ENCODE measurements at places on chromosomes 12 and 14.
A peak's percentile ranks its signal among the peaks of the same experiment; 100 is the strongest.

GRCh38 chr14:93299416-93299815 is 33.4 kb downstream of the BTBD7 start:
- DNase-seq: no peak

- DNase-seq: no peak
Measured at GRCh38 chr14:70770490-70770889, 38.8 kb downstream of the MAP3K9 start.

DNA sequence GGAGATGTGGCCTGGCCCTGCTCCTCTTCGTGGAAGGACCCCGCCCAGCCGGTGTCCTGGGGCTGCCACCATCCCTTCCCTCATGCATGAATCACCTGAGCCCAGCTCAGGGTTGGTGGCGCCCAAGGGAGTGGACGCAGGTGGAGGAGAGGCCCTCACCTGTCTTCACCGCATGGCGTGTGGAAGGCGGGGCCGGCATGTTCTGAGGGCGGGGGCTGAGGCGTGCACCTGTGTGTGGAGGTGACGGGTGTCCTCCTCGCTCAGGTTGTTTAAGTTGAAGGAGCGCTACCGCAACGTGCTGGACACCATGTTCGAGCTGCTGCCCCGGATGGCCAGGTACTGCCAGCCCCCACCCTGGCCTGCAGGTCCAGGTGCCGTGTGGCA is 47.0 kb downstream of the SLC8B1 start:
- no peak for DNase-seq

GRCh38 chr12:132056951-132057350 is 87.2 kb downstream of the DDX51 start:
- no peak for DNase-seq

- DNase-seq: no peak
Measured at GRCh38 chr12:1533602-1534304, 60.6 kb downstream of the FBXL14 start.

- no peak for DNase-seq
Measured at GRCh38 chr12:118541934-118542333, 165.6 kb downstream of the SUDS3 start.

DNA sequence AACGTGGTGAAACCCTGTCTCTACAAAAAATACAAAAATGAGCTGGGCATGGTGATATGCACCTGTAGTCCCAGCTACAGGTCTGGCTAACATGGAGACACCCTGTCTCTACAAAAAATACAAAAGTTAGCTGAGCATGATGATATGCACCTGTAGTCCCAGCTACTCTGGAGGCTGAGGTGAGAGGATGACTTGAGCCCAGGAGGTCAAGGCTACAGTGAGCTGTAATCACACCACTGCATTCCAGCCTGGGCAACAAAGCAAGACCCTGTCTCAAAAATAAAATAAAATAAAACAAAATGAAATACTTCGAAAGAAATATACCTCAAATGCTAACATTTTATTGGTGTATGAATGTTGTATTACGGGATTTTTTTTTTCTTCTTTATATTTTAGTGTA is 107.6 kb upstream of the EGLN3 start:
- no peak for DNase-seq

DNA sequence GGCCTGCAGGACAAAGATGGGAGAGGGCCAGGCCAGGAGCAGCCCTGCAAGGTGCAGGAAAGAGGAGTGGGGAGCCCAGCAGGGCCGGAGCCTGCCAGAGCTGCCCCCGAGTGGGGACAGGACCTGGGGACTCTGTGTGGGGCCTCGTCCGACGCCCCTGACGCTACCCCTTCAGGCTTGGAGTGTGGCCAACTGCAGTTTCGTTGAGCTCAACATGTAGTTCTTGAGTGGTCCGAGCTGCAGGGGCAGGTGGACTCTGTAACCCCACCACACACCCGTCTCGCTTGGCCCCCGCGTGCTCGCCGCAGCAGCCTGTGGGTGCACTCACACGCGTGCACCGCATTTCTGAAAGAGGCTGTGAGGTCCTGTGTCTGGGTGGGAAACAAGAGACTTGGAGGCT is 2.0 kb downstream of the ASPG start:
- no peak for DNase-seq

- no peak for DNase-seq
Measured at GRCh38 chr14:105919458-105920150, 393.2 kb downstream of the TMEM121 start.

- DNase-seq: no peak
Measured at GRCh38 chr12:110765111-110765510, 22.4 kb upstream of the PPP1CC start.

DNA sequence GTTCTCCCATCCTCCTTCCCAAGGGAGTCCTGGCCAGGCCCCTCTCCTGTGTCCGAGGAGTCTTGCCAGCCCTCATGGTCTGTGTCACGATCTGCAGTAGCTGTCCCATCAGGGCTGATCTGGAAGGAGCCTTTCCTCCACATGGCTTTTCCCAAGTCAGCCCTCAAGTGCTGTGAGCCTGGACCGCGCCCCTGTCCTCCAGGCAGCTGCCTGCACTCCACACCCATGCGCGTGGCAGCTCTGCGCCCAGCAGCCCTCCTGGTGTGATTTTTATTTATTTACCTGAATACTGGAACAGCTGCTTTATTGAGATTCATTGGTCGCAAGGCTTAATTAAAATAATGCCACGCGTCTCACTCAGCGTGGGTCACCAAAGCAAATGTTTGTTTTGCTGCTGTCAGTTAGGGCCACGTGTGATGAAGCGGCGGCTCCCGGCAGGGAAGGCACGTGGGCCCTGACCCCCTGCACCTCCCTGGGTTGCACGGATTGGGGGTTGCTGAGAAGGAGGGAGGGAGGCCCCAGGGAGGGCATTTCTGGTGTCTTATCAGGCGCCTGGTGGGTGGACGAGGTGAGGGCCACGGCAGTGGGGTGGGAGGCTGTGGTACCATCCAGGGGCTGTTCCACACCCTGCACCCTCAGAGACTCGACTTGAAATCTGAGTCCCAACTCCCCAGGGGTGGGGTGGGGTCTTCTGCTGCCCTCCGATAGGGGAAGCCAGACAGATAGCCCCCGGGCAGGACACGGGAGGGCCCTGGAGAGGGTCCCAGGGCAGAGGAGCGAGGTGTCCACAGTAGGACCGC is 206.3 kb upstream of the C14orf180 start:
- DNase-seq: no peak

DNA sequence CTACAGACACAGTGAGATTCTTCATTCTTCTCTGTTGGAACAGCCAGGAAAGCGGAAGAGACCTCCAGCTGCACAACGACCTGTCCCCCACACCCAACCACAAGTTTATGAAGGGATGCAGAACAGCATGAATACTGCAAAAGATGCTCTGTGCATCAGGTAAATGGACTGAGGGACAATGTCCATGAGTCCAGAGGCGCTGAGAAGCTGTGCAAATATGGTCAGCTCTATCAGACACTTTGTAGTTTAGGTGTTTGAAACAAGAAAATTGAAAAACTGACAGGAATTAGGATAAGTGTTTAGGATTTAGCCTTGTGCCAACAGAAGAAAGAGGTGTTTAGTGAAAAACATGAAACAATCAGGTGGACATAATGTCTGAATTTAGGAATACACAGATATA is 33.1 kb upstream of the PZP start:
- DNase-seq: no peak

- no peak for DNase-seq
Measured at GRCh38 chr14:61120576-61120975, 139.5 kb downstream of the SLC38A6 start.

DNA sequence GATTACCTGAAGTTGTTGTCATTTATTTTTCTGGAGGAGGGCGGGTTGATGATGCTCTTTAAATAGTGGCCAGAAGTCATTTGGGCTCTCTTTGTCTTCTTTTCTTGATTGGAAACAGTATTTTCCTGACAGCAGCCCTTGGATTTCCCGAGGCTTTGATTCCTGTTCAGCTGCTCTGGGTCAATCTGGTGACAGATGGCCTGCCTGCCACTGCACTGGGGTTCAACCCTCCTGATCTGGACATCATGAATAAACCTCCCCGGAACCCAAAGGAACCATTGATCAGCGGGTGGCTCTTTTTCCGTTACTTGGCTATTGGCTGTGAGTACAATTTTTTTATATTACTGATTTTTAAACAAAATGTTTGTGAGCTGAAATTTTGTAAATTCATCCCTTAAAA is 60.4 kb downstream of the ANAPC7 start:
- DNase-seq: no peak

GRCh38 chr14:25484906-25485305 is 435.0 kb upstream of the STXBP6 start:
- no peak for DNase-seq

DNA sequence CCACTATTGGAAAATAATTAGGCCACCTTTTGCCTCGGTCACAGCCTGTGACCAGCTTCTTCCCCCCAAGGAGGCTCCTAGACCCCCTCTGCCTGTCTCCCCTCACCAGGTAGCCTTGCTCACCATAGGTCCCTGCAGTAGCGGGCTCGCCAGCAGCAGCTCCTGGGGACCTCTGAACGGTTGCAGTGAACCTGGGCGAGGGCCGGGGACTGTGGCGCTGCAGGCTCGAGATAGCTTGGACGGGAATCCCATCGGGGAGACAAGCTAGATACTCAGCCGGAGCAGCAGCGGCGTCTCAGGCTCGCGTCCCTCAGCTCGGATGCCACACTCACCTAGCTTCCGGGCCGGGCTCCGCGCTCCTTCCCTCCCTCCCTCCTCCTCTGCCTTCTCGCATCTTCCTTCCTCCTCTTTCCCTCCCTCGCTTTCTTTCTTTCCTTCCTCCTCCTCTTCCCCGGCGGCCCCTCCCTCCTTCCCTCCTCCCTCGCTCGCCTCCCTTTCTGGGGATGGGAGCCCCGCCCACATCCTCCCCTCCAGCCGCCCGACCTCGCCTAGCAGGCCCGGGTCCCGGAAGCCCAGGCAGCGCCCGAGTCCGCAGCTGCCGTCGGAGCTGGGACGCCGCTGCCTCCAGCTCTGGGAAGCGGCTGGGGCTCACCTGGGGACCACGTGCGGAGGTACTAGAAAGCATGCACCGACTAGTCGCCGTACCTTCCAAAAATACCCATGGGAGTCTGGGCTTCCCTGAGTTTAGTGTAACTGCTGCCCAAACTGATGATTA is at the start of gene BMP4:
Gene BMP4, minus strand, starts transcription at position 399 of the 775 bp plus-strand sequence. CDS start 4,603 bp downstream, outside the sequence.
- DNase-seq: no peak

GRCh38 chr12:13340149-13340548 is 143.6 kb downstream of the EMP1 start:
- no peak for DNase-seq

GRCh38 chr12:6752167-6752920 is 597 bp downstream of the MLF2 start:
- no peak for DNase-seq

GRCh38 chr14:102590667-102591099 is 1.8 kb upstream of the RCOR1 start:
- DNase-seq: no peak

GRCh38 chr12:71840231-71840847 is 780 bp downstream of the TBC1D15 start:
- DNase-seq: peak; percentile 22

DNA sequence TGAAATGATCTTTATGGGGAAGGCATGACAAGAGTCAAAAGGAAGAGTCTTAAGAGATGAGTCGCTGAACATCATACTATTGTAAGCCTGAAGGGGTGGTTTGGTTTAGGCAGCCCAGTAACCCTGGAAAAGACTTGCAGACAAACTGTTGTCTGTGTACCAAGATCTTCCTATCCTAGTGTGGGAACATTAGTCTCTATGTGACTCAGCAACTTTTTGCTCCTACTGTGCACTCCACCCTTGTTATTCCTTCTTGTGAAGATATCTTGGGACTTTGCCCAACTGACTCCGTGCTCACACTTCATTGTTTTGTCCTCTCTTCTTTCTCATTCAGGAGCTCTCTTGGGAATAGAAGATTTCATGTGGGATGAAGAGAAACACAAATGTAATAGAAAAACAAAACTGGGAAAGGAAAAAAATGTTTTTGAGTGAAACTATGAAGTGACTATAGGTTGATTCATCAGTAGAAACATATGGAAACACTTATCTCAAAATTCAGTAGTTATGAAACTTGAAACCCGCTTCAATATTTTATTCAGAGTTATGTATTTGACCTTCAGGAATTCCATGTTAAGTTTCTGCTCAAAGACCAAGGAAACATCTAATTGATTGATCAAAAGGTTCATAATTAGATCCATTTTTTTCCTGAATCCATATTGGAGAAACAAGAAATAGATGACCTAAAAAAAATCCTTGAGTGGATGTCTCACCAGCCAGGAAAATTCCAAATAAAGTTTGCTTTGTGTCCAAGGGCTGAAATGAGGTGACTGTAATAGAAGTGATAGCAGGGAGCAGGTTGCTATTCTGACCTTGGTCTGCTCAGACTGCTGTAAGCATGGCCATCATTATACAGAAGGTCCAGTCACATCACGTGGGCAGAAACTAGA is 67.2 kb downstream of the BTG1 start:
- DNase-seq: no peak

DNA sequence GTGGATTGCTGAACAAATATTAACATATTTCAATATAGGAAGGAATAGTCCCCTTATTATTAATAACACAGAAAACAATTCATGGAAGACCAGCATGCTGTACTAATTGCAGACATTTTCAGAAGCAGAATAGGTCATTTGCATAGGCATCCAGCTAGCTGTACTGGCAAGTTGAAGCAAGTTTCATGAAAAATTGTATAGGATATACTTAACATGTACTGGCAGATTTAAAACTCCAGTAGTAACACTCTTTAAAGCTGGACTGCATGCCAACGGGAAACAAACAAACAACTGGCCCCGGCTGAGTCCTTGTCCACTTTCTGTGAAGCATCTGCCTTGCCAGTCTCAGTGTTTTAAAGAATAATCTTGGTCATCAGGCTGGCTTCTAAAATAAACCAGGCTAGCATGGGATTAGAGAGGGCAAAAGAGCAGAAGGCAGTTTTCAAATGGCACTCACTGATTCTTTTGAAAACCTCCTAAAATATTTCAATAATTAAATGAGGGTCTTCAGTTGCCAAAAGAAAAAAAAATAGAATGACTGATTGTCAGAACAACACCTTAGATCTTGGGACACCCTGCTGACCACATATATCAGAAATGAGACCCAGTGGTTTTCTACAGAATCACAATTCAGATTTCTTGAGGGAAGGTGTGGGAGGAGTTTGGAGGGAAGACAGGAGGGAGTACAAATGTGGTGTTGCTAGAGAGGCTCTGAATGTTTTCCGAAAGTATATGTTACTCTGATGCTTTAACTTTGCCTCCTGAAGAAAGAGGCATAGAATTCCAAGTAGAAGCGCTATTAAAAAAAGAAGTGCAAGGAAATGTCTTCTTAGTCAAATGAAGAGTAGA is 122.5 kb upstream of the KRAS start:
- no peak for DNase-seq

GRCh38 chr12:124233041-124233796 is 61.7 kb upstream of the RFLNA start:
- DNase-seq: peak; percentile 80

Data from retinal pigment epithelial cell (primary cell).